ENCODE measurements at places on chromosomes 7 and 10. TPM values are rescaled to one million over a fixed set of nuclear protein-coding genes. Genes with fewer than 3 reads are reported as not detected.

The TRIM50 gene
- 0.44 TPM for total RNA-seq

GRCh38 chr10:6239213-6239991, 36.7 kb downstream of the PFKFB3 start:
- DNase-seq = no peak

The POLR2J2 gene
- 3.3 TPM for total RNA-seq

The LRRN3 gene
- 10.1 TPM for total RNA-seq

DNA sequence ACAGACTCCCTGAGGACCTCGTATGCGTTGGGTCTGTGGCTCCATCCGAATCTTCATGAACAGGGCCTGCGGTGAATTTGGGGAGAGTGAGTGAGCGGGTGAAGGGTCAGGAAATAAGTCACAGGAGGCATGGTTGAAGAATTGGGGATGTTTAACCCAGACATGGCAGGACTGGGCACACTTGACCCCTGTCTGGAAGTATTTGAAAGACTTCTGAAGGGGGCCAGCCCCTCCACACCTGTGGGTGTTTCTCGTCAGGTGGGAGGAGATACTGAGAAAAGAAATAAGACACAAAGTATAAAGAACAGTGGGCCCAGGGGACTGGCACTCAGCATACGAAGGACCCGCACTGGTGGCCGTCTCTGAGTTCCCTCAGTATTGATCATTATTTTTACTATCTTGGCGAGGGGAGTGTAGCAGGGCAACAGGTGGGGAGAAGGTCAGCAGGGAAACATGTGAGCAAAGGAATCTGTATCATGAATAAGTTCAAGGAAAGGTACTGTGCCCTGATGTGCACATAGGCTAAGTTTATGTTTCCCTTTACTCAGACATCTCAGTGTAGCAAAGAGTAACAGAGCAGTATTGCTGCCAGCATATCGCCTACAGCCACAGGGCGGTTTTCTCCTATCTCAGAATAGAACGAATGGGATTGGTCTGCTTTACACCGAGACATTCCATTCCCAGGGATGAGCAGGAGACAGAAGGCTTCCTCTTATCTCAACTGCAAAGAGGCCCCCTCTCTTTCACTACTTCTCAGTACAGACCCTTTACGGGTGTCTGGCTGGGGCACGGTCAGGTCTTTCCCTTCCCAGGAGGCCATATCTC, 38.2 kb upstream of the PFKFB3 start:
- DNase-seq = no peak

- DNase-seq = no peak
These were observed 152.7 kb upstream of the GLI3 start for GRCh38 chr7:42389697-42390096.

GRCh38 chr7:32150039-32150438, 79.8 kb upstream of the PDE1C start:
- no peak for DNase-seq

DNA sequence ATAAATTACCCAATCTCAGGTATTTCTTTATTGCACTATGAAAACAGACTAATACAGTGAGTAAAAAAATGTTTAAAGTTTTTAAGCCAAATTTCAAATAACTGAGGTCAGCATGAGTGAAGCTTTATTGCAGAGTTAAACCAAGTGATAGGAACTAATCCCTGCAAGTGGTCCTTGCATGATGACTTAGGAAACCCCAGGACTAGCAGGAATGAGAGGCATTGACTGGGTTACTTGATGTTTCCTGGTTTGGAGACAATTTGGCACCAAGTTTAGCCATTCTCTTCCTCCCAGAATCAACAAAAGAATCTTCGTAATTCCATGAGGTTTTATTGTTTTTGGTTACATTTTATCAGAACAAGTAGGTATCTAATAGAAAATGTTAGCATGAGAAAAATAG, 194.2 kb downstream of the BICC1 start:
- DNase-seq = no peak

GRCh38 chr10:127013691-127014473, 108.7 kb downstream of the DOCK1 start:
- no peak for DNase-seq

The SAMD9L gene
- total RNA-seq = 11.8 TPM

DNA sequence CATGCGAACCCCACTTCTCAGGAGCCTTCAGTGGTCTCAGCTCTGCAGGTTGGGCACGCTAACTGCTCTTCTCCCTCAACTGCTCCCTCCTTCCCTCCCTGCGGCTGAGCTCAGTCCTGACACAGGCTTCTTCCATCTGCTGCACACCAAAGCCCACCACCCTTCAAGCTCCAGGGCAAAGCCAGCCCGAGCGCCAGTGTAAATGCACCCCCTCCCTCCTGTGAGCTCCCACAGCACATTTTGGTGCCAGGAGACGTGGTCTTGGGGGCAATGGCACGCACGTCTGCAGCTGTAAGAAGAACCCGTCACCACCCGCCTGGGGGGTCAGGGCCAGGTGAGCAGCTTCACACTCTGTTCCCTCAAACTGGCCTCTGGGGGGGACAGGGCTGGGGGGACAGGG, 15.9 kb downstream of the VIPR2 start:
- no peak for DNase-seq

DNA sequence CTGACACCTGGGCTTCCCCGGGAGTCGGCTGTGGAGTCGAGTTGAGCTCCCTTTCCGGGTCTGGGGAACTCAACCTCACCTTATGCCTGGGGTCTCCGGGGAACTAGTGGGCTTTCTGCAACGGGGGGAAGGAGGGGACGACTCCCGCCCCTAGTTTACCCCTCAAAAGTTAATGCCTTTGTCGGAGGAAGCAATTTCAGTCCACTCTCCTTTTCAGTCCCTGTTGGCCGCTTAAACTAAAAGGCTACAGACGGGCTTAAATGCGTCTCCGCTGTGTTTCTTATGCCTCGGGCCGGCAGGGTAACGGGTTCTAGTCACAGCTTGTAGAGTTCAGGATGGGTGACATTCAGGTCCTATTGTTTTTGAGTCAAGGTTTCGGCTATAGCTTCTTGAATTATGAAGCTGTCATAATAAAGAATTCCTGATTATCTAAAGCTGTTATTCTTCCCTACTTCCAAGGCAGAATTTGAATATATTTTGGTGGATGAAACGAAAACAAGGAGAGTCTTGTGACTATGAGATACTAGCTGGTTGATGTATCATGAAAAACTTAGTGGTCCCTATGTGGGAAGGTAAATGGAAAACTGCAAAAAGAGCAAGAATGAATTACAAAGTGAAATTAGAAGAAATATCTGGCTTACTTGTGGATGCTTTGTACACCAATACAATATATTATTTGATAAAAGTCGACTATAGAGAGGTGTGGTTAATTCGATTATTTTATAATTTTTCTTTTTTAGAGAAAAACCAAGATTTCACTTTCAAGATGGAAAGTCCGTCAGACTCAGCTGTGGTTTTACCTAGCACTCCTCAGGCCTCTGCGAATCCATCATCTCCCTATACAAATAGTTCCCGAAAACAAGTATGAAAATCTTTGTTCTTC, 495 bp downstream of the SFR1 start:
- DNase-seq = no peak

DNA sequence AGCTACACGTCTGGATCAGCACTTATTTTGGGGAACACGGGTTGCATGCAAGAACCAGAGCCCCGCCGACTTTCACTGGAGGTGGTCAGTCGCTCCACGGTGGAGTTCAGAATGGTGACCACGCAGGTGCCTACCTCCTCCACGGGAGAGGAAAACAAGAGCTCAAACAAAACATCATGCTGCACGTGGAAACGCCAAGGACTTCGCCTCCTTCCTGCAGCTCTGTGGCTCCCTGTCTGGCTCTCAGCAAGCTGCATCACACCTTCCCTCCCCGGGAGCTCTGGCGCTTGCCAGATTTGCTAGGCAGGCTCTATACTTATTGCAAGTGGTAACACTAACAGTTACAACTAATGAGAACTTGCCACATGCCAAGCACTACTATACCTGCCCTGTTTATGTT, 26.0 kb downstream of the GSDME start:
- no peak for DNase-seq

The TMEM140 gene
- total RNA-seq = 1.3 TPM

The ZNF316 gene
- total RNA-seq = 11.1 TPM

GRCh38 chr7:102896585-102896984, 16.2 kb upstream of the LRRC17 start:
- DNase-seq = no peak

- DNase-seq = no peak
These were observed 7.5 kb downstream of the RASGEF1A start for GRCh38 chr10:43259213-43259991.

DNA sequence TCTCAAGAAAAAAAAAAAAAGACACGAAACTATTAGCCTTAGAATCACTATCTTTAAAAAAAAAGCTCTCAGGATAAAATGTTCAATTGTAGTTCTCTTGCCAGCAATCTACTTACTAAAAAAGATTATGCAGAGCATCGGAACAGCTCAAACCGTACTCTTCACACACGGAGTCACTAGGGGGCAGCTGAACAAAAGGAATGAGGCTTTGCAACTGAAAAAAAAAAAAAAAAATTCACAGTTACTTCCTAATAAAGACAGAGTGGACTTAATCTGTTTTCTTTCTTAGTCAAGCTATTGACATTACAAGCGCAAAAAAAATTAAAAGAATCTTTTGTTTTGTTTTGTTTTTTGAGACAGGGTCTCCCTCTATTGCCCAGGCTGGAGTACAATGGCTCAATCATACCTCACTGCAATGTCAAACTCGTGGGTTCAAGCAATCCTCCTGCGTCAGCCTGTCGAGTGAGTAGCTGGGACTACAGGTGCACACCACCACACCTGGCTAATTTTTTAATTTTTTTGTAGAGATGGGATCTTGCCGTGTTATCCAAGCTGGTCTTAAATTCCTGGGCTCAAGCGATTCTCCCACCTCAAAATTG, 11.5 kb downstream of the PMS2 start:
- DNase-seq = peak; percentile 84

The DOCK1 gene
- 43.5 TPM for total RNA-seq

GRCh38 chr7:102284399-102284798, 2.3 kb upstream of the SH2B2 start:
- DNase-seq = no peak

The SFTPA1 gene
- not detected for total RNA-seq

The FAM237B gene
- total RNA-seq = not detected

- peak; percentile 9 for DNase-seq
These were observed 58.9 kb downstream of the FRMPD2 start for GRCh38 chr10:48215486-48216203.

The GPR146 gene
- total RNA-seq = 2.7 TPM

The HOXA7 gene
- total RNA-seq = 3.9 TPM

DNA sequence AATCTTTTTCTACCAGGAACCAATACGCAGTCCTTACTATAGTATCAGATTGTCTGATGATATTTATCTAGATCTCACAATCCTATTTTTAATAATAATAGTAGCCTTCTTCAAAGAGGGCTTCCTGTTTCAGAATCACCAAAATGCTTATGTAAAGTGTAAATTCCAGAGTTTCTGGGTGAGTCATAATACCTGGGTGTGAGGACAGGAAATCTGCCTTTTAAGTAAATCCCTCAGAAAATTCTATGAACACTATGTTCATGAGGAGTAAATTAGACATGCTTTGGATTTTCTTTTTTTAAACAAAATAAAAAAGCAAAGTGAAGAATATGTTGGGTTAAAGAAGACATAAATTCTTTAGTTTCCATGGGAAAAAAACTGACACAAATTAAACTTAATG, 20.5 kb downstream of the DKK1 start:
- no peak for DNase-seq

DNA sequence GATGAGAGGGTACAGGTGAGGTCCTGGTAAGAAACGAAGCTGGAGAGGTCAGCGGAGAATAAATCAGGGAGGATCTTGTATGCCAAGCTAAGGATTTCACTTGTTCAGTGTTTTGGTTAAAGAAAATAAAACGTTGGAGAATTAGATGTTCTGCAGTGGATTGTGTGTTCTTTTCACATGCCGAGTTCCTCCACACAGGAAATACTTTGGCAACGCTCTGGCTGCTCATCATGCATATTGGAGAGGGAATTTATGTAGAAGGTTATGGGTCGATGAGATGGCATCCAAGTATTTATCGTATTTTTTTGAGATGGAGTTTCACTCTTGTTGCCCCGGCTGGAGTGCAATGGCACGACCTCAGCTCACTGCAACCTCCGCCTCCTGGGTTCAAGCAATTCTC, 11.0 kb downstream of the RPS24 start:
- no peak for DNase-seq

DNA sequence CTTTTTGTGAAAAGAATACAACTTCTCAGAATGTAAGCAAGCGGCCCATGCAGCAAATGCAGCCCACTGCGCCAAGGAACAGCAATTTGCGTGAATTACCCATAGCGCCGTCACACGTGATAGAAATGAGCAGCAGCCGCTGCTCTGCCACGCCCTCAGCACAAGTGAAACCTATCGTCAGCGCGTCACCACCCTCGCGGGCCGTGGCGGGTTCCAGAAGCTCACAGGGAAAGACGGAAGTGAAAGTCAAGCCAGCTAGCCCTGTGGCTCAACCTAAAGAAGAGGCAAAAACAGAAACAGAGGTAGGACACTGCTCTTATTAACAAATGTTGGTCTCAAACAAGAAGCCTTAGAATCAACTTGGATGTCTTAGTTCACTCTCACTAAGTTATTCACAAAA, 70.5 kb downstream of the SHH start:
- peak; percentile 65 for DNase-seq

The GNGT1 gene
- total RNA-seq = not detected

The OR13A1 gene
- total RNA-seq = not detected

The TFEC gene
- 1.2 TPM for total RNA-seq

- DNase-seq = peak; percentile 91
These were observed 31.2 kb downstream of the SMNDC1 start for GRCh38 chr10:110273474-110273873.

The ANKRD2 gene
- total RNA-seq = 27.6 TPM

- peak; percentile 30 for DNase-seq
These were observed 365.9 kb downstream of the INHBA start for GRCh38 chr7:41336981-41337380.

The ANXA8L1 gene
- not detected for total RNA-seq

The MEIG1 gene
- total RNA-seq = 0.27 TPM

The CDHR3 gene
- total RNA-seq = 10.1 TPM

The PCLO gene
- total RNA-seq = 0.27 TPM

GRCh38 chr10:29109707-29110571, 178.9 kb upstream of the LYZL1 start:
- no peak for DNase-seq

DNA sequence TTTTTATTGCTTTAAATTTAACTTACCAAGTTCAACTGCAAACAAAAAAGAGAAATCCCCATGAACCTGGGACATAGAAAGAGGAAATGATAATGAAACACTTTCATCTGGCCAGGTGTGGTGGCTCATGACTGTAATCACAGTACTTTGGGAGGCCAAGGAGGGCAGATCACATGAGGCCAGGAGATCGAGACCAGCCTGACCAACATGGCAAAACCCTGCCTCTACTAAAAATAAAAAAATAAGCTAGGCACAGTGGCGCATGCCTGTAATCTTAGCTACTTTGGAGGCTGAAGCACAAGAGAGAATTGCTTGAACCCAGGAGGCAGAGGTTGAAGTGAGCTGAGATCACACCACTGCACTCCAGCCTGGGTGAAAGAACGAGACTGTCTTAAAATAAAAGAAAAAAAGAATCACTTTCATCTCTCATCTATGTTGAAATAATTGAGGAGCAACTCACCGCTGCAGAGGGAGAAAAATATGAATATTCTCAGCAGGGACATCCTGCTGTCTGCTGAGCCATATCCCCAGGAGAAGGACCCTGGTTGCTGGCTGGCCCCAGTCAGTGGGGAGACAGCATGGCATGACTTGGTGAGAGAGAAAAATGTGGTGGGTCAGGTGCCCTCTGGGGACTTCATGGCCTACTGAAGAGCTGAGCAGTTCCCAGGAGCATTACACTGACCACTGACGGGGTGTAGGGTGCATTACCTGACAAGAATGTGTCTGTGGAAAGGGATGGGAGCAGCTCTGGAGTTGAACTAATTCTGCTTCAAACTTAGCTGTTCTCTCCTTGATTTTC, 22.8 kb upstream of the TARP start:
- DNase-seq = no peak

GRCh38 chr10:16886031-16886430, 68.8 kb upstream of the RSU1 start:
- peak; percentile 39 for DNase-seq

Measured in muscle of leg (tissue), 16 donors.